ENCODE measurements at places on chromosomes 6 and 20.

DNA sequence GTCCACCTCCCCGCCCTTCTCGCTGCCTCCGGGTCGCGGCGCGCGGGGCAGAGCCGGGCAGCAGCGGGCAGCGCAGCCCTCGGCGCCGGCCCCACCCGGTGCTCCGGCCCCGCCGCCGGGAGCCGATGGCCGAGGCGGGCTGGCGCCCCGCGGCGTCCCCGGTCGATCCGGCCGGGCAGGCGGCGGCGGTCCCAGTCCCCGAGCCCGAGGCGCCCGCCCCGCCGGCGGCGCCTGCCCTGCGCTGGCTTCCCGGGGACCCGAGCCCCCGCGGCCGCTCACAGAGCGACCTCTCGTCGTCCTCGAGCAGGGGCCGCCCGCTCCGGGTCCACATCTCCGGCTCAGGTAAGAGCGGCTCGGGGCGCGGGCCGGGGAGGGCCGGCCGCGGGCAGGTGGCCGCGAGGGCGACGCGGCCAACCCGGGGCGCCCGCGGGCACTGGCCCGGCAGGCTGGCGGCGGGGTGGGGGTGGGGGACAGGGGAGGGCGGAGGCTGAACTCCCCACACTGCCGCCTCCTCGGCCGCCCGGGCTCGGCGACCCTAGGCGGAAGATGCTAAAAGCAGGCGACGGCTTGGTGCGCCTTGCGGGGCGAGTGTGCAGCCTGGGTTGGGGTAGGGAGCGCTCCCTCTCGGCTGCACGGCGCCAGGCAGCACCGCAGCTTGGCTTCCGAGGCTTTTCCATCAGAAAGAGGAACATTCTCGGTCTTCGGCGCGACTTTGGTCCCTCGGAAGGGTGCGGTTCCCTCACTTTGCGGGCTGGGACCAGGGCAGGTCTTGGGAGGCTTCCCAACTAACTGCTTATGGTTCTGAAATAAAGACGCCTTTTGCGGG is 25.6 kb upstream of the FUCA2 start:
- H3K27ac ChIP-seq: peak overlapping the region; percentile 41
- no peaks in the 10 kb centered on the region for H3K36me3 ChIP-seq
- H3K4me3 ChIP-seq: peak overlapping the region; percentile 63
- H3K27me3 ChIP-seq: no peaks in the 10 kb centered on the region
- DNase-seq: peak; percentile 46
- peaks cover 53% of the 10 kb centered on the region for H3K4me1 ChIP-seq

DNA sequence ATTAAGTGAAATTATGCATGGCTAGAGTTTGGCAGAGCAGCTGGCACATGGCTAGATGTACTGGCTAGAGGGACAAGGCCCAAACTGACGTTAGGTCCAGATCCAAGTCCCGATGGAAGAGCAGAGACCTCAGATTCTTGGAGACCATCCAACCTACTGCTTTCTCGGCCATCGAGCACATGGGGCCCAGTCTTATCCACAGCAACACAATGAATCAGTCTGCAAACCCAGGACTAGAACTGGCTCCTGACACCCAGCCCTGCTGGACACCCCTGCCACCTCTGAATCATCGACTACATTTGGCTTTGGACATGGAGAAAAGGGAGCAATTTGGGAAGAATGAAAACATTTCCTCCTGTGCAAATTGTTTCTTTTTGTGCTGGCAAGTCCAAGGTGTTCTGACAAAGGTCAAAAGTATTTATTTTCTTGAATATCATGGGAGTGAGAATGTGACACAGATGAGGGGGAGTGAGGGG is 23.9 kb upstream of the YWHAB start:
- DNase-seq: no peak
- no peak overlapping the region for H3K4me3 ChIP-seq
- no peak overlapping the region for H3K27ac ChIP-seq
- H3K36me3 ChIP-seq: no peaks in the 10 kb centered on the region
- H3K4me1 ChIP-seq: no peaks in the 10 kb centered on the region

DNA sequence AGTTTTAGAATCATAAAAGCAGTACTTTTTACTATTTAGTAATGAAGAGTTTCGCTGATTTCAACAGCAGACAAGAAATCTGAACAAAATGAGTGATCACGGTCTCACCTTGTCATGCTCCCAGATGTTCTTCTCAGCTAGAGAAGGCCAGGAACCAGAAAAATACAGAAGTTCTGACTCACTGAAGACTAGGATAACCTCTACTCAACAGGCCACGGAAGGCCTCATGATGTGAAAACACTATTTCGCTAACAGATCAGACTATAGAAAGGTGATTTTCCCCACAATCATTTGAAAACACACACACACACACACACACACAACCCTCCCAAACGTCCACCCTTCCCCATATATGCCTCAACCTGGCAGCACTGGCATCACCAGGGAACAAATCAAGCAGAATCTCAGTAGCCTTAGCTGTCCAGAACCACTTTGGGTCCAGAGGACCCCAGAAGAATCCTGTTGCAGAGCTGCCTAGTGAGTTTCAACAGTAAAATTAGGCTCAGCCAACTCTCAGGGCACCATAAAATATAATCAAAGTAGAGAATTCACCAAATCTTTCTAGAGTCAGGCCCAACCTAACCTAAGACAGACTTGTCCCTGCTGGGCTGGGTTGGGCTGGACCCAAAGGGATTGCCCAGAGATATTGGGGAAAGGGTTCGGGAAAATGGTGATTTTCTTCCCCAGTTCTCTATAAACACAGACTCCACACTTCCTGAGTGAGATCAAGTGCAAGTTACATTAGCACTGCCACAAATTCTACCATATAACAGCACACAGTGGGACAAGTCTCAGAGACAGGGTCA is 7.9 kb downstream of the EXOC2 start:
- no peak overlapping the region for H3K4me3 ChIP-seq
- H3K27me3 ChIP-seq: no peaks in the 10 kb centered on the region
- peaks cover 4% of the 10 kb centered on the region for H3K36me3 ChIP-seq

DNA sequence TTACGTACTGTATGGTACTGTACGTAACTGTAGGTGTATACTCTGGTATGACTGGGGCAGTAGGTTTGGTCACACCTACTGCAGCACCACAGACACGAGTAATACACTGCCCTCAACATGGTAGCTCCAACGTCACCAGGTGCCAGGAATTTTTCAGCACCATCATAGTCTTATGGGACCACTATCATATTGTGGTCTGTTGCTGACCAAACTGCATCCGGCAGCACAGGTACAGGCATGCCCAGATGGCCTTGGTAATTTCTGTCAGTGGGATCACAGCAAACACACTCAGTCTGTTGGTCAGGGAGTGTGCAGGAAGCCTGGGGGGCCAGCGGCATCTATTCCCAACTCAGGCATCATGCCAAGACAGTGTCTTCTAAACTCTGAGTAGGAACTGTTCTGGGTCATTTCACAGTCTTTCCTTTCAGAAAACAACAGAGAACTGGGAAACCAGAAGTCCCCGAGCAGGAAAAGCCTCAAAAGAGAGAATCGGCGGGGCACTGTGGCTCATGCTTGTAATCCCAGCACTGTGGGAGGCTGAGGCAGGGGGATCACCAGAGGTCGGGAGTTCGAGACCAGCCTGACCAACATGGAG is 5.8 kb downstream of the YTHDF1 start:
- H3K4me3 ChIP-seq: no peak overlapping the region
- peaks cover 40% of the 10 kb centered on the region for H3K4me1 ChIP-seq
- H3K36me3 ChIP-seq: peaks cover 45% of the 10 kb centered on the region
- no peaks in the 10 kb centered on the region for H3K27me3 ChIP-seq

DNA sequence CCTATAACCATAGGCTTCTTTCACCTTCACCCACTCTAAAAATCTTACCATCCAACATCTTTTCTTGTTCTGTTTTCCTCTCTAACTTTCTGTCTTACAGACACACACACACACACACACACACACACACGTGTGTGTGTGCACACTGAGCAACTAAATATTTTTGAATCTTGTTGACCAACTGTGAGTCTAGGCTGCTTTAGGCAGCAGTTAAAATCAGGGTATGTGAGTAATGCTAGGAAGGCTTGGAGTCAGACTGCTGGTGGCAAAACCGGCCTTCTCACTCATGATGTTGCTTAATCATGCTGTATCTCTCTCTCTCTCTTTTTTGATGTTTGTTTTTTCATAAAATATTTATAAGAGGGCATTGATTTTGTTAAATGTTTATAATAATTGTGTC is 103.1 kb upstream of the TBX18 start:
- no peaks in the 10 kb centered on the region for H3K27me3 ChIP-seq
- DNase-seq: no peak
- no peak overlapping the region for H3K4me3 ChIP-seq
- H3K27ac ChIP-seq: no peak overlapping the region
- H3K4me1 ChIP-seq: no peaks in the 10 kb centered on the region

GRCh38 chr20:23503649-23504048 is 12.7 kb downstream of the CST8 start:
- DNase-seq: no peak
- no peaks in the 10 kb centered on the region for H3K36me3 ChIP-seq
- no peak overlapping the region for H3K4me3 ChIP-seq
- no peaks in the 10 kb centered on the region for H3K4me1 ChIP-seq

- H3K4me1 ChIP-seq: no peaks in the 10 kb centered on the region
- no peaks in the 10 kb centered on the region for H3K27me3 ChIP-seq
- H3K27ac ChIP-seq: no peak overlapping the region
- no peaks in the 10 kb centered on the region for H3K36me3 ChIP-seq
These were observed 22.9 kb downstream of the DZANK1 start for GRCh38 chr20:18443886-18444285.

DNA sequence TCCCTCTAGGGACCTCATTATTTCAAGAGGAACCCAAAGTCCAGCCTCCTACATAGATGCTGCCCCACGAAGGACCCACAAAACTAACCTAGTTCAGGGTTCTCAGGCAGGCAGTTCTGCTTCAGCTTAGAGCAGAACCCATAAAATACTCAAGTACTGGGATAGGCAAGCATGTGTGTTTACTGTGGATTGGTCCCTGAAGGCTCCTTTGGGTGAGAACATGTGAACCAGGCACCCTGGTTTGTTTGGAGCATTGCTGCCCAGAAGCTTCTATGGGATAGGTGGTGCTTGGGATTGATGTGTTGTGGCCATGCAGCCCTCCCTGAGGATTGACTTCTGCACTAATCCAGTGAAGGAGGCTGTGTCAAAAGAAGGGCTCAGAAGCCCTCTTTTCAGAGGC is 14.9 kb upstream of the EFHC1 start:
- H3K4me1 ChIP-seq: peaks cover 14% of the 10 kb centered on the region
- H3K27me3 ChIP-seq: no peaks in the 10 kb centered on the region
- no peak overlapping the region for H3K4me3 ChIP-seq
- H3K36me3 ChIP-seq: peaks cover 14% of the 10 kb centered on the region
- DNase-seq: no peak

DNA sequence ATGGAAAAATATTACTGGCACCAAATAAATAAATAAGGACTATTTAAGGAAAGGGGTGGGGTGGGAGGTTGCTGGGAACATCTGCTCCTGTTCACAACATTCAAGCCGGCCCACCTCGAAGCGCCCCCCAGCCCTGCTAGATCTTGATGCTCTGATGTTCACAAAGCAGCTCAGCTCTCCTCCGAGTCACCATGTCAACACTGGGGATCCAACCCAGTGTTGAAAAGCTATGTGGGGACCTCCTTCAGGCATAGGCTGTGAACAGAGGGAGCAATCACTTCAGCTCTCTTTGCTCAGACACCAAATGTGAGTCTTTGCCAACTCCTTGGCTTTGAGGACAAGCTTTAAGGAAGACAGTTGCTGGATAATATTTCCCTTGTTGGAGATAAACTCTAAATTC is 176.8 kb upstream of the NT5E start:
- H3K27me3 ChIP-seq: no peaks in the 10 kb centered on the region
- H3K4me3 ChIP-seq: no peak overlapping the region
- no peaks in the 10 kb centered on the region for H3K4me1 ChIP-seq
- H3K27ac ChIP-seq: no peak overlapping the region

DNA sequence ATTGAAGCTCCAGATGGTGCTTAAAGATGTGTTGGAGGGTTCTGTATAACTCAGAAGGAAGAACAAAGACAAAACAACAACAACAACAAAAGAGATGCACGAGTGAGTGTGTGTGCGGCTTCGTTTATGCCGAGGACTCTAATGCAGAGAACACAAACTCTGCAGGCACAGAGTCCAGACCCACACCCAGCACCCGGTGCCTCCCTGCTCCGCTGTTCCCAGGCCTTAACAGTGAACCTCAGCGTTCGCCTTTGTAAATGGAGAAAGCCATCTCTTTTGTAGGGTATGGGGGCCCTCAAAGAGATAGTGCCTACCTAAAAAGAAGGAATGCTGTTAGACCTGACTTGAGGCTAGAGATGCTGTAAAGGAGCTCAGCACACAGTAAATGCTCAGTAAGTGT is 243.3 kb downstream of the ERMARD start:
- no peak for DNase-seq
- no peak overlapping the region for H3K4me3 ChIP-seq
- no peak overlapping the region for H3K27ac ChIP-seq
- H3K36me3 ChIP-seq: no peaks in the 10 kb centered on the region
- H3K4me1 ChIP-seq: peaks cover 3% of the 10 kb centered on the region

DNA sequence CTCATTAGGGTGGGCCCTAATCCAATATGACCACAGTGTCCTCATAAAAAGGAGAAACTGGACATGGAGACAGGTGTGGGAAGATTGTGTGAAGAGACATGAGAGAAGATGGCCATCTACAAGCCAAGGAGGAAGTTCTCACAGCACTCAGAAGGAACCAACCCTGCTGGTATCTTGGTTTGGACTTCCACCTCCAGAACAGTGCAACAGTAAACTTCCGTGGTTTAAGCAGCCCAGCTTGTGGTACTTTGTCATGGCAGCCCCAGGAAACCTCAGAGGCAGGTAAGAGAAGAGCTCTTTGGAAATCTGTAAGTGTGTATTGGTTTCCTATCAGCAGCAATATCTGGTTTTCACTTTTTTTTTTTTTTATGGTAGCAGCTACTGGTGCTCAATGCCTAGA is 16.5 kb upstream of the CNKSR3 start:
- no peak overlapping the region for H3K4me3 ChIP-seq
- H3K27ac ChIP-seq: no peak overlapping the region
- H3K36me3 ChIP-seq: no peaks in the 10 kb centered on the region
- no peaks in the 10 kb centered on the region for H3K4me1 ChIP-seq
- H3K27me3 ChIP-seq: no peaks in the 10 kb centered on the region

GRCh38 chr6:80618953-80619352 is 512.5 kb downstream of the BCKDHB start:
- DNase-seq: no peak
- no peaks in the 10 kb centered on the region for H3K4me1 ChIP-seq
- no peaks in the 10 kb centered on the region for H3K36me3 ChIP-seq

DNA sequence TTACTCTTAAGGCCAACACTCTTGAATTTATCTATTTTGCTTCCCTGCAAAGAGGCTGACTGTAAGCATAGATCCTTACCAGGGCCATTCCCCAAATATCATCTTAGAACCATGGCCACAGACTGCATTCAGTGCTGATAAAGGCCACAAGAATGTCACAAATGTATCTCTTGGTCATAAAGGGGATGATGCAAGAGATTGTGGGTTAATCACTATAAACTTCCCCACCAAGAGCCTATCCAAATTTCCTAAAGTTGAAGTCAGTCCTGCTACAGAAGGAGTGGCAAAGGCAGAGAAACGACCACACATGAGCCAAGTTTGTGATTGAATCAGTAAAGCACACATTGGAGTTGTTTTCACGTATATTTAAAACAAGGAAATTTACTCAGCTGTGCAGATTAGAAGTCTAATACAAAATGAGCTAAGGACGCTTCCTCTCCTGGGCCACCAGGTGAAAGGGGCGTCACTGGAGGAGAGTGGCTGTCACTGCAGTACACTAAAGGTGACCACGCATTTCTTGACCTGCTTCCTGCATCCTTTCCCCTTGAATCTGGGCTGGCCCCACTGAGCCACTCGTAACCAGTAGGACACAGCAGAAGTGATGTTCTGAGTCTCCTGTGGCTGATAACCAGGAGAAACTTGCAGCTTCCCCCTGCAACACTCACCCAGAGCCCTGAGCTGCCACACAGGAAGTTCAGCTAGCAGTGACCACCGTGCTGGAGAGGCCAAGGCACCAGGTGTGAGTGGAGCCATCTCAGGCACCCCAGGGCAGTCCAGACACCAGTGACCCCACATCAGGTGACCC is 181.9 kb downstream of the SYNDIG1 start:
- H3K4me3 ChIP-seq: no peak overlapping the region
- DNase-seq: no peak
- H3K36me3 ChIP-seq: no peaks in the 10 kb centered on the region
- no peaks in the 10 kb centered on the region for H3K4me1 ChIP-seq

Measured in CD8-positive, alpha-beta memory T cell (primary cell).